Adrenal gland (tissue), 19 donors: ENCODE measurements at places on chromosomes 2 and 18. TPM values are rescaled to one million over a fixed set of nuclear protein-coding genes. Genes with fewer than 3 reads are reported as not detected.

GRCh38 chr2:69386360-69386759 is 667 bp downstream of the GFPT1 start:
- DNase-seq: no peak

GRCh38 chr18:36706134-36706881 is 122.5 kb downstream of the TPGS2 start:
- DNase-seq: no peak

- no peak for DNase-seq
Observed at GRCh38 chr2:197628043-197628500, 47.3 kb downstream of the RFTN2 start.

GRCh38 chr2:58039170-58039611 is 7.4 kb upstream of the VRK2 start:
- DNase-seq: no peak

DNA sequence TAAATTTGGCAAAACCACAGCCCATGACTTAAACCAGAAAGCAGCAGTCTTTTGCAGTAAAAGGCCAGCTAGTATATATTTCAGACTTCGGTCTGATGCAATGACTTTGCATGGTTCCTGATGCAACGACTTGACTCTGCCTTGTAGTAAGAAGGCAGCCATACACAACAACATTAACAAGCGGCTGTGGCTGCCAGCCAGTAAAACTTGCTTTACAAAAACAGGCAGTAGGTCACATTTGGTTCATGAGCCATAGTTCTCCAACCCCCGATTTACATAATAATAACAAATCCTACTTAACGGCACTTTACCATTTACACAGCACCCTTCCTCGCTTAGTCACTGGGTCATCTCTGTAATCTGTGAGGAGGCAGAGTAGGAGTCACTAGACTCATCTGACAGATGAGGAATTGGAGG is 410.3 kb downstream of the LRATD1 start:
- DNase-seq: no peak

Gene SPC25
- total RNA-seq: 1.7 TPM

Gene RIT2
- not detected for total RNA-seq

Gene ZBTB7C
- 24.9 TPM for total RNA-seq

Gene SLC11A1
- total RNA-seq: 15.1 TPM
